Bronchial smooth muscle cell (primary cell): ENCODE measurements at places on chromosomes 3 and 15. TPM values are rescaled to one million over a fixed set of nuclear protein-coding genes. Genes with fewer than 3 reads are reported as not detected.

The ENTPD3 gene
- total RNA-seq: under 0.01 and 0.09 TPM in 2 replicates

The GMNC gene
- total RNA-seq: not detected in 2 replicates

The CKMT1B gene
- total RNA-seq: not detected in 2 replicates

The ARPP21 gene
- not detected in 2 replicates for total RNA-seq

The TRIM71 gene
- not detected in 2 replicates for total RNA-seq

The PTX3 gene
- total RNA-seq: 89.6 and 107 TPM in 2 replicates

The ZNF502 gene
- total RNA-seq: 1.7 and 4.6 TPM in 2 replicates

The SLC51A gene
- not detected in 2 replicates for total RNA-seq

The SLC15A2 gene
- under 0.01 and 0.43 TPM in 2 replicates for total RNA-seq

The PRSS50 gene
- not detected in 2 replicates for total RNA-seq

The SAMD7 gene
- total RNA-seq: not detected in 2 replicates

The DUOXA2 gene
- total RNA-seq: not detected in 2 replicates

The AHSG gene
- not detected in 2 replicates for total RNA-seq

The FSIP1 gene
- total RNA-seq: 1.5 and 2.5 TPM in 2 replicates

The FAM131A gene
- 15.0 and 19.2 TPM in 2 replicates for total RNA-seq

The TMA7 gene
- 256 and 553 TPM in 2 replicates for total RNA-seq

The MEGF11 gene
- total RNA-seq: not detected in 2 replicates

The DUSP7 gene
- total RNA-seq: 2.8 and 3.5 TPM in 2 replicates

The C3orf52 gene
- 2.0 and 3.0 TPM in 2 replicates for total RNA-seq

The SPATA12 gene
- total RNA-seq: under 0.01 TPM in 1 of 2 replicates, not detected in the other

The ABI3BP gene
- 3.5 and 12.0 TPM in 2 replicates for total RNA-seq

The CCDC39 gene
- under 0.01 and 0.52 TPM in 2 replicates for total RNA-seq

The TMEM202 gene
- total RNA-seq: not detected in 2 replicates

The CCR8 gene
- not detected in 2 replicates for total RNA-seq

The MYEF2 gene
- total RNA-seq: 0.52 and 1.7 TPM in 2 replicates

The GTPBP8 gene
- 25.5 and 28.2 TPM in 2 replicates for total RNA-seq

The ZDHHC19 gene
- total RNA-seq: not detected in 2 replicates

The ARPIN gene
- total RNA-seq: 11.3 and 11.8 TPM in 2 replicates

The GOLGA8N gene
- 4.3 and 4.5 TPM in 2 replicates for total RNA-seq

The SCN11A gene
- total RNA-seq: under 0.01 TPM in 1 of 2 replicates, not detected in the other

The SNTN gene
- not detected in 2 replicates for total RNA-seq

The MOBP gene
- under 0.01 TPM in 1 of 2 replicates, not detected in the other for total RNA-seq

The SLC28A2 gene
- total RNA-seq: not detected in 2 replicates

The NPRL2 gene
- total RNA-seq: 22.5 and 30.1 TPM in 2 replicates

The RETNLB gene
- total RNA-seq: not detected in 2 replicates

The SMCO1 gene
- total RNA-seq: not detected in 2 replicates

The RBM5 gene
- 115 and 400 TPM in 2 replicates for total RNA-seq

The VIPR1 gene
- not detected in 2 replicates for total RNA-seq

The TTC23 gene
- 24.7 and 26.4 TPM in 2 replicates for total RNA-seq

The MESP2 gene
- total RNA-seq: 0.52 and 1.9 TPM in 2 replicates

The CTXN2 gene
- total RNA-seq: not detected in 2 replicates

The XRN1 gene
- total RNA-seq: 36.0 and 41.6 TPM in 2 replicates

The TIMP4 gene
- 12.0 and 17.2 TPM in 2 replicates for total RNA-seq

The KBTBD13 gene
- not detected in 2 replicates for total RNA-seq

The CDHR4 gene
- 0.16 and 0.43 TPM in 2 replicates for total RNA-seq

The THBS1 gene
- 703 and 791 TPM in 2 replicates for total RNA-seq

The ELP6 gene
- 39.2 and 41.1 TPM in 2 replicates for total RNA-seq
